ENCODE measurements at places on chromosomes 2 and 18.

GRCh38 chr2:46814160-46814961, 101.2 kb downstream of the MCFD2 start:
- DNase-seq: no peak

DNA sequence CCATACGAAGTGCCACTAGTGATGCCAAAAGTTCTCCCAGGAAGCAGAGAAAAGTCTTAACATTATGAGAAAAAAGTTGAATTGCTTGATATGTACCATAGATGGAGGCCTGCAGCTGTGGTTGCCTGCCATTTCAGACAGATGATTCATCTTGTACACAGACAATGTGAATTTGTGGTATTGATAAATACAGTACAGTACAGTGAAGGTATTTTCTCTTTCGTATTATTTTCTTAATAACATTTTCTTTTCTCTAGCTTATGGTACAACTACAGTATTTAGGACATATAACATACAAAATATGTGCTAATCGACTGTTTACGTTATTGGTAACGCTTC, 33.6 kb upstream of the VWC2L start:
- DNase-seq: no peak

DNA sequence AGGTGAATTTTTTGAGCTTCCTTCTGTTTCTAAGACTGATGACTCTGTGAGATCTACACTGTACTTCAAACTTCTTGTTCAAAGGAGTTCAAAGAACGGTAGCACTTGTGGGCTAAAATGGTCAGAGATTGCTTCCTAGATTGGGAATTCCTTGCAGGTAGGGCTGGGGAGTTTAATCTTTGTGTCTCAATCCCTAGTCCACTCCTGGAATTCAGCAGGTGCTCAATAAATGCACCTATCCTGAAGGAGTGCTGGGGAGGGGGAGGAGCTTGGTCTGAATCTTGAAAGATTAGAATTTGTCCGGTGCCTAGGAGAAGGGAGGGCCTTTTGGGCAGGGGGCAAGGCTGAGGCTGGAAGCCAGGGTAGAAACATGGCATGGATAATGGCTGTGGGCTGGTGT, 34.6 kb downstream of the TMEM17 start:
- no peak for DNase-seq

DNA sequence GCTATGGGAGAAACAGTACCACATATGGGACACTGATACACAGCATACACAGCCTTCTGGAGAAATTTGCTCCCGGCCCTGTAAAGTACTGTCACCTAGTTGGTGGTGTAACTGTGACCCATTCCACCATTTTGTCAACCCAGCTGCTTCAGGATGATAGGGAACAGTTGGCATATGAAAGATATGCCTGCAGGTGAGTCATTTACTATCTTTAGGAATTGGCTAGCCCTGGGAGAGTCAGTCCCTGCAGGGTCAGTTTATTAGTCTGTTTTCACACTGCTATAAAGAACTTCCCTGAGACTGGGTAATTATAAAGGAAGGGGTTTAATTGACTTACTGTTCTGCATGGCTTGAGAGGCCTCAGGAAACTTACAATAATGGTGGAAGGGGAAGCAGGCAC, 30.0 kb upstream of the PTPRM start:
- DNase-seq: no peak

- DNase-seq: no peak
Observed at GRCh38 chr2:32237996-32238395, 26.7 kb downstream of the NLRC4 start.

DNA sequence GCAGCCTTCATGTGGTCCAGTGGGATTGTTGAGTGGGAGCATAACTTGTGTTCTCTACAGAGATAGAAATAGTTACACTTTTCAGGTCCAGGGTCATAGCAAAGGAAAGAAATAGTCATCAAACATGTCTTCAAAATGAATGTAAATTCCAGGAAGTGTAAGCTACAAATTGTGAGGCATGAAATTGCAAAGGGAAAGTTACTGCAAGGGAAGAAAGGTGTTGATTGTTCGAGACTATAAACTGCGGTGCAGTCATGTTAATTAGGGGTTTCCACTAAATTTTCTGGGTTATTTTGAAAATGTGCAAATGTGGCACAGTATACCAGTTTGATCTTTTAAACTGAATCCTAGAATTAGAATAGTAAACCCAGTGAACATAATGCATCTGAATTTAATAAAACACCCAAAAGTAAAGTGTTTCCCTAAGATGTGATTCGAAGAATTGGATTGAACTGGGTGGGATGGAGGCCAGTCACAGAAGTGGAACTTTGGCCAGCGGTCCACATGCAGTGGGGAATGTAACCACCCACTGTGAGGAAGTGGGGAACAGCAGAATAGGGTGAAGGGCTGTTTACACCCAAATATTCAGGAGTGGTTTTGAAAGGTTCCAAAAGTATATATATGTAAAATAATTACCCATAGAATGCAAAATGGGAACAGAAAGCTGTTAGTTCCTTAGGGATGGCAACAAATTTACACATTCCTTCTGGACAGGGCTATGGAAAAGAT, 126.5 kb upstream of the CCDC68 start:
- no peak for DNase-seq

DNA sequence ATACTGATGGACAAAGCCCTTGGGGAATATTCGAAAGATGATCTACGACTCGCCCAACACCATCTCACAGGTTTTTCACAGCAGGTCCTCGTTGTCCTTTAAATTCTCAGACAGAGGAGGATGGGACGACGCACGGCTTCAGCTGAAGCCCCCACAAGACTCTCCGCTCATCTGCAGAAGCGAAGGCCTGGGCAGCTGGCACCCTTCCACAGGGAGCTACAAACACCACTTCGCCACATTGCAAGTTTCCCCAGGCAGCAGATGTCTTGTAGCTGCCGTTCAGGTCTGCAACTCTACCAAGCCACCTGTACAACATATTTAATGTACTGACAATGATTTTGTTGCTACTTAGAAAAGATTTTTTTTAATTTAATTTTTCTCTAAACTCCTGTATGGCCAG, 642.9 kb downstream of the ZEB2 start:
- no peak for DNase-seq

DNA sequence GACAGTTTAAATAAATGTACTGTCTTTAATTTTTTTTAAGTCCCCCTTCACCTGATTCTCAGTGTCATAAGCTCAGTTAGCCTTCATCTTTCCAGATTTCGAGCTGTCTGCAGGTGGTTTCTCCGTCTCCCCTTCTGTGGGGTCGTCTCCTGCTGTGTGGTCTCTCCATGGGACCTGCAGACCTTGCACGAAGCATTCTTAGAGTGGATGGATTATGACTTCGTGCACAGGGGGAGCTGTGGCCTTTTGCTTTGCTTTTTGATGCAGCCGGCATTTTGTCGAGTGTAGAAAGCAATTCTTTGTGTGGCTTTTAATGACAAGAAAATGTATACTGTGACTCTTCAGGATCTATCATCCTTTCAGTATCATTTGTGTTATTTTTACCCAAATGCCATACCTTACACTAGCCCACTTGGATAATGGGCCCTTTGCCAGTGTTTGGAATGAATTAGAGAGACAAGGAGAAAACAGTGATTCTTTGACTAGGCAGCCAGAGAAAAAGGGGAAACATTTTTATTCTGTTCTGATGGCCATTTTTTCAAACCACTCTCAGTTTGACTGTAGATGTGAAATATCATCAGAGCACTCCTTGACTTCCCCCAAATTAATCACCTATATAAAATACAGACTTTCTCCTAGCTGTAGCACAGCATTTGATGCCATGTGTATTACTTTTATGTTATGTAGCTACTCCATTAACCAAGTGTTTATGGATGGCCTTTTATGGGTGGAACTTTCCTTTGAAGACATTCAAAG, 54.3 kb downstream of the ITGA6 start:
- DNase-seq: no peak

GRCh38 chr18:65547046-65547445, 203.8 kb upstream of the CDH7 start:
- DNase-seq: no peak

DNA sequence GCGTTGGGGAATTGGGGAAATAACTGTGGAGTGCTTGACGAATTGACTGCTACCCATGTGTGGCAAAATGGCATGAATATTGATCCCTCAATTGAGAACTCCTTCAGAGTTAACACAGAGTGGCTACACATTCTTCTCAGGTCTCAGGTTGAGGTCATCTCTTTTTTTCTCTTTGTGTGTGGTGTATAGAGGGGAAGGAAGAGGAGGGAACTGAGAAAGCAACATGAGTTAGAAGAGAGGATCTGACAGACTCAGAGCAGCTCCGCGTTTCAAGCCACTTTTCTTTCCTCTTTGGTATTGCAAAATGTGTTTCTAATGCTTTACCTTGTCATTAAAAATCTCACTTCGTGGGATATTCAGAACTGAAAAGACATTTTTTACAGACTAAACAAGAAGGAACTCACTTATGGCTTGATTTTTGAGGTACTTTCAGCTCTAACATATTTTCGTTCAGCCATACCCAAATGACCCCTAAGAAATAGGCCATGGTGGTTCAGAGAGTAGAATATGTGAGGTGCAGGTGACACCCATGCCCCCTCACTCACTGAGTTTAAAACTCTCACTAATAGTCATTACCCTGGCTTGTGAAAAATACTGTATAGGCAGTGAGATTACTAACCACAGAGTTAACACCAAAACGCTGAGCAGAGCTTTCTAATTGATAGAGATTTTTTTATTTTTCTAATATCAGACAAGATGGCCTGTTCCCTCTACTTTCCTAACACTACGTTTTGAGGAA, 22.5 kb downstream of the STAT4 start:
- no peak for DNase-seq

DNA sequence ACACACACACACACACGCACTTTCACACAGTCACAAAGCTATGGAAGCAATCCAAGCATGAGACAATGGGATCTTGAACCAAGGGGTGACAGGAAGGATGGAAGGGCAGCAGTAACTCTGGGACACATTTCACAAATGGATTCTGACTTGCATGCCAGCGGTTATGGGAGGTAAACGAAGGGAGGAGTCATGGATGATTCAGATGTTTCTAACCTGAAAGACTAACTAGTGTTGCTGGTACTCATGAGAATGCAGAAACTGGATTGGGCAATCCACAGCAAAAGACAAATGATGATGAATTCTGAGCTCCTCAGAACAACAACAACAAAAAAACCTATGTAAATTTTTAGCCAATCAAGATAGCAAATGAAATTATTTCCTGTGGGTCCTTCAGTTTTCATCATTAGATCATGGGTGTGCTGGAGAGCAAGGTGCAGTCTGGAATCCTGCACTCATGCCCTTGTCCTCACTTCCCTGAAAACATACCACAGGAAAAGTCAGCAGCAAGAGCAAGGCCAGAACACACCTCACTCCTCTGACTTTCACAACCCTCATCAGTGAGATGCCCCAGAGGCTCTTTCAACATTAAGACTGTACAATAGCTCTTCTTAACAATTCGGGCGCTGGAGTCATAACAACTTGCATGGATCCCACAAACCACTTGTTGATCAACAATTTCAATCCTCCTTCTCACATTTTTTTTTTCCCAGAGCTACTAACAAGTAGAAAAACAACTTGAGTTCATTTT, 32.6 kb downstream of the ABCA12 start:
- no peak for DNase-seq

- no peak for DNase-seq
Observed at GRCh38 chr2:125696560-125696959, 959.4 kb upstream of the GYPC start.

DNA sequence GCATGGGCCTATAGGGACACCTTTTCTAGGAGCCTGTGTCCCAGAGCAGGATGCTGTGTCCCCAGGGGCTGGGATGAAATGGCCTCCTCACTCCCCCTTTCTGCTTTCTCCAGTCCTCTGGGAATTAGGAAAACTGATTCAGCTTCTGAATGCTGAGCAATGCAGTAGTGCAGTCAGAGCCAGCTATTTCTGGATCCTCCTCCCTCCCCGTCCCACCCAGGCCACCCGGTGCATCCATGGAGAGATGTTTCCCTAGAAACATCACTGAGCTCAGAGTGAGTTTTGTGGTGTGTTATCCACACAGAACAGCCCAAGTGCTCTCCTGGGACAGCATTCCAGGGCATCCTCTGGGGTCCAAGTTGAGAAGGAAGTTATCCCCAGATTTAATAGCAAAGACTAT, 125.5 kb downstream of the LOXHD1 start:
- DNase-seq: no peak

- no peak for DNase-seq
Observed at GRCh38 chr2:57849843-57850242, 196.8 kb upstream of the VRK2 start.

Data from activated CD4-positive, alpha-beta T cell treated with anti-CD3 and anti-CD28 coated beads, Interleukin-2, amount 50 U/mL, for 1 hour (primary cell).